ENCODE measurements at places on chromosomes 2 and 18.

DNA sequence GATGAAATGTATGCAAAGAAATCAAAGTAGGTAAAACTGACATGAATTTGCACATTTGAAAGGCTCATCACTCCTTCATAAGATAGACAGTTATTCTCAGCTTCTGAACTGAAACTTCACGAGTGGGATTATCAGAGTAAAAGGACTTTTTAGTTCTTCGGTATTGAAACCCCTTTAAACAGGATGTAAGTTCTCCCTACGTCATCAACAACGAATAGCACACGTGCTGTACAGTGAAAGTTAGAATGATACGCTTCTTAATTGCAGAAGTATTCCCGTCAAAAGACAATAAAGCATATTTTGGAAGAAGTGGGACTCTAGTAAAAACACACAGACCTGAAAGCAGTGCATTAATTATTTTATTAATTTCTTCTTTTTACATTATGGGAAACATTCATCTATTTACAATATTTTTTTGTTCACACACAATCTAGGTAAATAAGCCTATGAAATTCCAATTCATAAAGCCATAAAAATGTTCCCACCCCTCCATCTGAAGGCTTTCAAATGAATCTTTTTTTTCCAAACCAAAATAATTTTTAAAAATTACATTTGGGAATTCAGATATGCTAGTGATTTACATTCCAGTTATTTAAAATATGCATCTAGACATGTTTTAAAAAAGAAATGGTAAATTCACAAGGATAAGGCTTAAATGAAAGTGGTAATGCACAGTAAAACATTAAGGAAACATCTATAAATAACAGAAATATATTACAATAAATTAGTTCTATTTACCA lies 45.9 kb downstream of the TGIF1 start:
- no peak for DNase-seq

DNA sequence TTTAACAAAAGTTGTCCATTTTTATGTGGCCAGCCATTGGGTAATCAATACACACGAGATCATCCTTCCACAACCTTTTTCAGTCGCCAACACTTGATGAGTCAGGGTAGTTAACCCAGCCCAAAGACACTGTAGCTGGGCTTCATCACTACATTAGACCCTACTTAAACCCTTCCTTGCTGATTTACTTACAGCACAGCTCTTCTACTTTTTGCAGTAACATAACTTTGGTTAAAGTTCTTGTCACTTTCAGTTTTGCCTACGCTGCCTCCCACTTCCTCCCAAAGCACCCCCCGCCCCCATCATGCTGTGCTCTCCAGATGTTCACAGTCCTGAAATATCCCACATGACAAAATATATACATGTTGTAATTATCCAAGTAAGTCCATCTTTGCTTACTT lies 103.6 kb downstream of the CDK15 start:
- DNase-seq: no peak

- DNase-seq: no peak
These were observed 69.5 kb downstream of the ANTXR1 start for GRCh38 chr2:69082430-69082997.

GRCh38 chr2:96163768-96164429 lies 18.7 kb upstream of the DUSP2 start:
- peak; percentile 86 for DNase-seq

- DNase-seq: no peak
These were observed at the start of gene GALNT3 for GRCh38 chr2:165793779-165794535. TSS of gene GALNT3 (minus strand) at chr2:165794247. CDS start at chr2:165770700, 23,547 bp downstream.

- DNase-seq: no peak
These were observed 3.0 kb downstream of the WDSUB1 start for GRCh38 chr2:159283529-159283928.

DNA sequence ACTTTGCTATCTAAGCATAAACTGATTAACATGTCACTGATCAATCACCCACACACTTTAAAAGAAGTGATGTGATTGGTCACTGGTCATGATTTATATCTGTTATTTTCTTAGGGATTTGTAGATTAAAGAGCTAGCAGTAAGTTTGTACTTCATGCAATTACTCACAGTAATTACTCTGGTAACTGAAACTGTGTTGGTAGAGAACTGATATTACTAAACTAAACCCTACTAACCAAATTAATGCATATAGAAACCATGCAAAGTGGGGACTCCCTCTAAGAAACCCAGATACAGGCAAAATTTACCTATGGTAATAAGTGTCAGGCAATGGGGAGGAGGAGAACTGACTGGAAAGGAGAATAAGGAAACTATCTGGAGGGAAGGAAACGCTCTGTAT lies 44.8 kb upstream of the C2orf15 start:
- no peak for DNase-seq

DNA sequence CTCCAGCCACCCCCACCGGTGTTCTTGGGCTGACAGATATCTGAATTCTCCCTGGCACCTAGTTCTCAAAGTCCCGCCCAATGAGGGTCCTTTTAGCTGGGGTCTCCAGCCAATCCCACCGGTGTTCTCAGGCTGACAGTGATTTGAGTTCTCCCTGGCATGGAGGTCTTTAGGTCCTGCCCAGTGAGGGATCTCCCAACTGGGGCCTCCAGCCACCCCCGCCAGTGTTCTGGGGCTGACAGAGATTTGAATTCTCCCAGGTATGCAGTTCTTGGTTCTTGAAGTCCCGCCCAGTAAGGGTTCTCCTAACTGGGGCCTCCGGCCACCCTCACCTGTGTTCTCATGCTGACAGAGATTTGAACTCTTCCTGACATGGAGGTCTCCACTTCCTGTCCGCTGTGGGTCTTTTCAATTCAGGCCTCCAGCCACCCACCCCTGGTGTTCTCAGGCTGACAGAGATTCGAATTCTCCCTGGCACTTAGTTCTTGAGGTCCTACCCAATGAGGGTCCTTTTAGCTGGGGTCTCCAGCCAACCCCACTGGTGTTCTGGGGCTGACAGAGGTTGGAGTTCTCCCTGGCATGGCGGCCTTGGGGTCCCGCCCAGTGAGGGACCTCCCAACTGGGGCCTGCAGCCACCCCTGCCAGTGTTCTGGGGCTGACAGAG lies 154.6 kb downstream of the ANKRD36 start:
- no peak for DNase-seq

DNA sequence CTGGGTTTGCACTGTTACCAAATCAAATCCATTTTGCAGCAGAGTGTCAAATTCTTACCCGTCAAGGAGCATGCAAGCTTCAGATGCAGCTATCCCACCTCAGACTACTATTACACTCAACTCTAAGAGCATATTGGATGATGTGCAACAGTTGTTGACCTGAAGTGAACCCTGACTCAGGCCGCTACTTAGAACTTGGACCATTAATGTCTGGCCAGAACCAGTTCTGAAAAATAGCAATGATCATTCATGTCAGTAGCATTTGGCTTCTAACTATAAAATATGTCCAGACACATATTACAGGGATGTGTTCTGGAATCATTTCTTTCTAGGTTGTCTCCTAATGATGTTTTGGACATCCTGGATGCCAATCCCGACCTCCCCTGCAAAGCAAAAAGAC lies 135.5 kb upstream of the PKDCC start:
- no peak for DNase-seq

GRCh38 chr2:123840574-123840973 lies 184.5 kb upstream of the CNTNAP5 start:
- DNase-seq: no peak

GRCh38 chr18:61738042-61738441 lies 154.8 kb downstream of the RNF152 start:
- DNase-seq: no peak

DNA sequence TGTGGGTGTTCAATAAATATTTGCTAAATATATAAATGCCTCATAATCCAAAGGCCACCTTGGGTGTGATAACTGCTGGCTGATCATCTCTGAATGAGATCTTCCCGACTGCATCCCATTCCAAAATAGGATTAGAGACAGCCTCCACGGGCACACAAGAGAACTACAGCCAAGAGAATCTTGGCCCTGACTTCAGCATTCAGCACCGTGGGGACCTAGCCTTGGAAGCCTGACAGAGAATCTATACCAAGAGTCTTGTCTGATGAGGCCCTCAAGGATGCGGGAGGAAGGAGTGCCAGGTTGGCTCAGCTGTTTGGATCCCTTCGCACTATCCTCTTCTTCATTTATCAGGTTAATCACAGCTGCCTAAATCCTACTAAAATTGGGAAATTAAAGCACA lies 85.8 kb downstream of the RBM43 start:
- no peak for DNase-seq

DNA sequence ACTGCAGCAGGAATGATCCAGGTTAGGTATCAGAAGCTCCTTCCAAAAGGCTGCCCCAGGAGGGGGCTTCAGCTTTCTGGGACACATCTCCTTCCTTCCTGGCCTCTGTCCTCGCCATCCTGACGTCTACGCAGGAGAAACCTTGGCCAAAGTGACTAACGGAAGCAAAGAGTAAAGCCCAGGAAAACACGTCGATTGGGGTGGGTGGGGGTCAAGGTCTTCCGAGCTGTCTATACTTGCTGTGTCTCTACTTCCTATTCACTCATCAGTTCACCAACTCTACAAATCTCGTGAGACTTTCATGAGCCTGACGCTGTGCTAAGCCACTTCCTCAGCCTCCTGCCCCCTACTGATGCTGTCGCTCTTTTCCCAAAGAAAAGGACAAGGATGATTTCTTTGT lies 212.6 kb downstream of the TNS1 start:
- no peak for DNase-seq

DNA sequence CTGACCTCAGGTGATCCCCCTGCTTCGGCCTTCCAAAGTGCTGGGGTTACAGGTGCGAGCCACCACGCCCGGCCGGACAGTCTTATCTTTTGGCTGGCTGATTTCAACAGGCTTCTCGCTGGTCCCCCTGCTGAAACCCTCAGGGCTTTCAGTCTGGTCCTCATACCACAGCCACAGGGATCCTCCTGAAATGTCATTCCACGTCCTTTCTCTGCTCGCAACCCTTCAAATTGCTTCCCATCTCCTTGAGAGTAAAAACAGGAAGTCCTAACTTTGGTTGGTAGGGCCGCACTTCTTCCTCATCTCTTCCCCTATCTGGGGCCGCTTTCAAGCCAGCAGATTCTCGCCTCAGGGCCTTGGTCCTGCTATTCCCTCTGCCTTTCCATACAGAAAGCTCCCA lies 1.4 kb upstream of the CAB39 start:
- DNase-seq: no peak

GRCh38 chr2:109497463-109497862 lies 116.3 kb downstream of the SEPTIN10 start:
- no peak for DNase-seq

DNA sequence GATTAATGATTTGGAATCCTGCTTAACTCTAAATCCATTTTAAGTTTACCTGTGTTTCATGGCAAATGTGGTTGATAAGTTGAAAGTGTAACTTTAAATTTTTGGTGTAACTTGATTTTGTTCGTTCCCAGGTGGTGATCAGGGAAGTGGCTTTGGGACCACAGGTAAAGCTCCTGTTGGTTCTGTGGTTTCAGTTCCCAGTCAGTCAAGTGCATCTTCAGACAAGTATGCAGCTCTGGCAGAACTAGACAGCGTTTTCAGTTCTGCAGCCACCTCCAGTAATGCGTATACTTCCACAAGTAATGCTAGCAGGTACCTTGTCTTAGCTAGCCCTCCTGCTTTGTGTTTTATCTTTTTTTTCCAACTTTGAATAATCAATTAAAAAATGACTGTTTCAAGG lies 62.8 kb downstream of the AGFG1 start:
- no peak for DNase-seq

- DNase-seq: peak; percentile 23
These were observed at the start of gene MAL for GRCh38 chr2:95025406-95026319. TSS of gene MAL (plus strand) at chr2:95025708. CDS start at chr2:95025793, 85 bp downstream.

GRCh38 chr2:135890835-135891234 lies 14.6 kb upstream of the MCM6 start:
- DNase-seq: no peak

GRCh38 chr2:145088756-145089155 lies 568.8 kb upstream of the ZEB2 start:
- no peak for DNase-seq

DNA sequence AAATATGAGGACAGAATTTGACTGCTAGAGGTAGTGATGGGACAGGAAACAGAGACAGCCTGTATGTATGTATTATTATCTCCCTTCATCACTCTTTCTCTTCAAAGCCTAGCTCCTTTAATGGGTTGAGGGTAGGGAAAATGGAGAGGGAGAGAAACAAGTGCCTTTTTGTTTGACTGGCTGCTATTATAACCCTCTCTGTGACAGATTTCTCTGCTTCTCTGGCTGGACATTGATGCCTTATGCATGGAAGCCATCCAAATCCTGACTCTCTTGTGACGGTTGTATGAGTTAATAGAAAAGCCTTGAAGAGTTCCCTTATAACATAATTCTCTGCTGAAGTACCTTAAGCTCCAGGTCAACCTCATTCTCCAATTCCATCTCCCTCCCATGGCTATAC lies 118.5 kb upstream of the COL5A2 start:
- no peak for DNase-seq

DNA sequence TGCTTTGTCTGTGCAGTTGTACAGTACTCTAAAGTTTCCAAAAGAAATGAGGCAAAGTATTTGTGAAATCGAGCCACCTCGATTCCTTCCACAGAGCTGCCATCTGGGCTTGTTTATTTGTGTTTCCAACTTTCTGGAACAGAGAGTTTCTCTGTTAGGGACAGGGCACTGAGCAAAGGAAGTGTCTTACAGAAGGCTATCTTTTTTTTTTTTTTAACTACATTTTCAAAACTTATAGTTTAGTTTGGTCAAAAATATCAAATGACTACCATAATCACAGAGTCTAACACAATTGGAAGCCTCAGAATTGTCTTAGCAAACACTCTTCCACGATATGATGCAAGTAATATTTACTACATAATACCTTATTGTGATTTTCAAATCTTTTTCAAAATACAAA lies 796 bp downstream of the RFTN2 start:
- DNase-seq: no peak

All from stimulated activated CD4-positive, alpha-beta T cell treated with anti-CD3 and anti-CD28 coated beads, Interleukin-1b, Interleukin-23, amount 100 ng/mL, for 24 hours (primary cell).